CD4-positive, CD25-positive, alpha-beta regulatory T cell (primary cell): ENCODE measurements at places on chromosomes 4 and X. TPM values are rescaled to one million over a fixed set of nuclear protein-coding genes. Genes with fewer than 3 reads are reported as not detected.

DNA sequence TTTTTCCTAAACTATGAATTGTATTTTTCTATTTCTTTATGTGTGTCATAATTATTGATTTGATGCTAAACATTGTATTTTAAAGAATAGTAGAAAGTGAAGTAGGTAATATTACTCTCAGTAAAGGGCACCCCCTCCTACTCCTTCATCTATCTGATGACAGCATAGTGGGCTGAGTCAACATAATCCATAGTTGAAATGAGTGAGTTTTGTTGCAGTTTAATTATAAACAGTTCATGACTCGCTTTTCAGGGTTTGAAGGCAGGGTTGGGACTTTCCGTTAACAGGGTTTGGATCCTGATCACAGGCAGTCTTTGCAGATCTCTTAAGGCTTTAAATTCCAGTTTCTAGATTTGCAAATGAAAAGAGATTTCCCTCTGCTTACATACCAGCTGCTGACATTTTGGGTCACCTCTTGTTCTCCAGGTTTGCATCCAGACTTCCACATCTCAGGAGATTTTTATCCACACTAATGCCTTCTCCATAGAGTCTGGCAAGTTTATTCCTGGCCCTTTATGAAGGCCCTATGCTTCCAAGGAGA lies 54.0 kb upstream of the TACR3 start:
- no peak for DNase-seq

- DNase-seq, result no peak
Measured at GRCh38 chrX:37677765-37678164, 7.8 kb upstream of the XK start.

- no peak for DNase-seq
Measured at GRCh38 chrX:154727418-154727817, 23.5 kb downstream of the GAB3 start.

DNA sequence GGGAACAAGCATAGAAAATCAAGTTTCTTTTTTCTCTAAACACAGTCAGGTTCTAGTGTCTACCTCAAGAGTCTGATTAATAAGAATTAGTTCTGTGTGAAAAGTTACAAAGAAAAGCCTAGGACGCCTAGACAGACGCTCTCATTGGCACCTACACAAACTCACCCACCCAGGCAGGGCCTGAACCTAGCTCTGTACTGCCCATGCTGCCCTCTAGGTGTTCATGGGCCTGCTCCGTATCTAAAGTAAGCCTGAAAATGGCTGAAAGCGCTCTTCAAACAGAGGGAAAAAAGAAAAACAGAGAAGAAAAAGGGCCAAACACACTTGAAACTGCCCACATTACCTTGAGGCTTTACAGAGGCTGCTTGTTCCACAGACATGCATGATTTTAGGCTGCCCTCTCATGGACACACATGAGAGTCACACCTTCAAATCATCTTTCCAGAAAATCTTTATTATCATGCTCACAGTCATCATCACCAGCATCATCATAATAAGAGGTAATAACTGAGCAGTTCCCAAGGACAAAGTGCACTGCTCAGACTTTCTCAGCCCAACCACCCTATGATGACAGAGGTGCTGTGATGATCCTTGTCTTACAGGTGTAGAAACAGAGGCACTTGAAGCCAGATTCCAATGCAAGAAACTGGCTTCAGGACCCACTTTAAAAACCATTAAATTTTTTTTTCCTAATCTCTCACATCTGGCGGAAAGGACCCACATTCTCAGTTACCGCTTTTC lies 49.6 kb downstream of the MAP7D2 start:
- no peak for DNase-seq

ADH6 gene
- not detected for polyA plus RNA-seq

DNA sequence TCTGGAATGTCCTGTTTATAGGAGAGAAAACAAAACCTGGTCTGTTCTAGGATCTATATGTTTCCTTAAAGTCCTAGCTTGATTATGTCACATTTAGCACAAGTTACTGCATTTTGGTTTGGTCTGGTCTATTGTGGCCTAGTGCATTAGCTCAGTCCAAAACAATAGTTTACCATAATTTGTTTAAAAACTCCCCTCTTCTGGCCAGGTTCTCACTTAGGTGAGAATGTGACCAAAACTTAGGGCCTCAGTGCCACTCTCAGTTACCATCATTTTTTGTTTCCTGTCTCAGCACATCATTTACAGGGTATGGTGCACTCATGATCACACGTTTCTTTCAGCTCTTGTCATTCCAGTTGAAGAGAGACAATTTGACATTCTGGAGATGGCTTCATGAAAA lies 378.5 kb downstream of the KLHL4 start:
- DNase-seq, result no peak

GRCh38 chrX:9845578-9845952 lies 59.3 kb downstream of the SHROOM2 start:
- no peak for DNase-seq
